ENCODE measurements at places on chromosomes 6 and 20.

DNA sequence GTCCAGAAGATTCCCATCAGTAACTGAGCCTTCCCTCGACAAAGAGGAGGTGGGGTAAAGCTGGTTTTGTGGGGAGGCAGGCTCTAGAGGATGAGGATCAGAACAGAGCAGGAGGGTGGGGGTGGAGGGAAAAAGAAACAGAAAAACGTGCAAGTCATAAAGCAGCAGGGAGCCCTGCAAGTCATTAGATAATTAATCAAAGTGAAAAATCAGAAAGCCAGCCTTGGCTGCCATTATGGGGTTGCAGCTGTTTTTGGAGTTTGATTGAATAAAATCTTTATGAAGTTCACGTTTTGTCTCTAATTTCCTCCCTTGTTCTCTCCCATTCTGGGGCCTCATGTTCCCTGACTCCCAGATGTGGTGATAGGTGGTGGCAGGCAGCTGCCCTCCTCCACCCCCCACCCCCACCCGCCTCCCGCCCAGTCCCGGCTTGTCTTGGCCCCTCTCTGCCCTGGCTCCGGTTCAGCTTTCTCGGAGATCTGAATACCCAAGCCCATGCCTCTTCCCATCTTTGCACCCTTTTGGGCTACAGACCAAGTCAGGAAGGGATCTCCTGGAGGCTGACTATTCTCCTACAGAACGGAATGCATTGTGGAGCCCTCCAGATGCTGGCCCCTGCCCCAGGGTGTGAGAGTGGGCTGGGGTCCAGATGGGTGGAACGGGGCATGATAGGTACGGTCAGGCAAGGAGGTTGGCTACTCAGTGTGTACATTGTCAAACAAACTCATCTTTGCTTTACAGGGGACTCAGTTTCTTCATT, 141.8 kb downstream of the CDC5L start:
- no peak for DNase-seq

DNA sequence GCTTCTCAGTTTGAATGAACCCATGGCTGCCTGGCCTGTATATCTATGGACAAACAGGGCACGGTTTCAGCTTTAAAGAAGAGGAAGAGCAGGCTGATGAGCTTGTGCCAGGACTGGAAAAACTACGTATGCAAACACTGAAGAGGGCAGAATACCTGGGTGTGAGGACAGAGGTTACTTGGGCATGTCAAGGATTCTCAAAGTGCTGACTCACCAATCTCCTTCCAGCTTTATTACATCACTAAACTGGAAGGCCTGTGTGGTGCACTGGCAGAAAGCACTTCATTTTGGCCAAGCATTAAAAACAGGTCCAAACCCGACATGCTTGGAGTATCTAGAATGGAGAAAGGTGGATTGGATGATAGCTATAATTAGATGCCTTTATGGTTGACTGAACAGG, 95.2 kb downstream of the GMPR start:
- no peak for DNase-seq

DNA sequence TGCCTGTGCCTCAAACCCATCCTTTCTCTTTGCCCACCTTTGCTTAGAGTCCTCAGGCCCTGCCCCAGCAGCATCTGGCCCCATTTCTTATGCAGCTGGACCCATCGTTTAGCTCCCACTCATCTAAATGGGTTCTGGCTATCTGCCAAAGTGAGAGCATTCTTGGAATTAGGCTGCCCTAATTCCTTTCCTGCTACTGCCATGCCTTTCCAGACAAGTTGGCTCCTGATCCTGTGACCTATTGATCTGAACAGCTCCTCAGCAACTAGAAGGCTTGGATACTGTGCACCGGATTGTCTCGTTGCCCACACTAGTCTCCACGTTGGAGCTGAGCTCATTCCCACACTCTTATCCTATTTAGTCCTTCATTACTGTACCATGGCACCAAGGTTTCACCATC, 22.9 kb downstream of the DZANK1 start:
- no peak for DNase-seq

DNA sequence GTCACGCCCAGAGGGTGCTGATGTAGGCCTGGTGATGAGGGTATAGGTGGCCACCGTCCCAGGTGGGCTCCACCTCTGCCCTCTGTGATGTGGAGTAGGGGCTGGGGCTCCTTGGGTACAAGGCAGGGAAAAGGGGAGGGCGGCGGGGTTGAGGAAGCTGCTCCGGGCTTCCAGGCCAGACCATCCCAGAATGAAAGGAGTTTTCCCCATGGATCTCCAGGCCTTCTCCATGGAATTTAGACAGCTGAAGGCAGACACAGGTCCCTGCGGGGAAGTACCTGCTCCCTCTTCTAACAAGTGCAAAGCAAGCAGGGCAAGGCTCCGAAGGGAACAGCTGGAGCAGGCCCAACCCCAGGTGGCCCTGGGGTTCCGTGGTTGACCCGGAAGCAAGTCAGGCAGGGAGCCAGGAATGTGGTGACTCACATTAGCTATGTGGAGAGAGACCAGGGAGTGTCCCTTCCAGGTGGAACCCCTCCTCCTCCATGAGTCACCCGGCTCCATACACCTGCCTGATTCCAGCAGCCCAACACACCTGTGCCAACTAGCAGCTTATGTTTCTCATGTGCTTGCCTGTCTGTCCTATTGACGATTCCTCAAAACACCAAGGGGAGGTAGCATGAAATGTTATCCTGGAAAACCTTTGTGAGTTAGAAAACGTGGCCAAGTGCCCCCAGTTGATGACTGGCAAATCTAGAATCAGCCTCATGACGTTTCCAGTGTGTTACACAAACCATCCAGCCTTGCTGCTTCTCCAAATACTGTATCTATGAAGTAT, 59.7 kb upstream of the SNX9 start:
- peak; percentile 34 for DNase-seq

DNA sequence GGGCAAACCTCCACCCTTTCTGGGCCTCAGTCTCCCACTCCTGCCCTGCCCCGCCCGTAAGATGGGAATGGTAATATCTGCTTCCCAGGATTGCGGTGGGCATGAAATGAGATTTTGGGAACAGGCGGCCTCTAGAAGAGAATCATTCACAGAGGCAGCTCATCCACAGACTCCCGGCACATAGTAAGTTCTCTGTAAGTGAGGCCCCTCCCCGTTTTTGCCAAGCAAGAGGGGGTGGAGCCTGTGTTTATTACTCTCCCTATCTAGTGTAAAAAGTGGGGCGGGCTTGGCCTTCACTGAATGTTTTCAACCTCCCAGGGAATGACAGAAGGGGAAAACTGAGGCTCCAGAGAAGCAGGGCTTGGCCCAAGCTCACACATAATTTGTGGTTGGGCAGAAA, 20.0 kb downstream of the SUN5 start:
- DNase-seq, result no peak

DNA sequence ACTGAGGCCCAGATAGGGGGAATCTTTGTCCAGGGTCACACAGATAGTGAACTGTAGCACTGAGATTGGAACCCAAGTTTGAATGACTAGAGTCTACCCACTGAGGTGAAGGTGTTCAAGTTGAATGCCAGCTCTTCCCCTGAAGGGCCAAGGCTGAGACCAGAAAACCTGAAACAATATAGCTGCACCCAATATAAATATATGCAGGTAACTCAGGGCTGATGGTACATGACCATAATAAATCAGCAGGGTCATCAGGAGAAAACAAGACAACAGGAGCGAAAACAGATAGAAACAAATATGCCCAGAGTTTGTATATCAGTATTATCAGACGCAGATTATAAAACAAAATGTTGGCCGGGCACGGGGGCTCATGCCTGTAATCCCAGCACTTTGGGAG, 4.0 kb upstream of the RBCK1 start:
- no peak for DNase-seq

DNA sequence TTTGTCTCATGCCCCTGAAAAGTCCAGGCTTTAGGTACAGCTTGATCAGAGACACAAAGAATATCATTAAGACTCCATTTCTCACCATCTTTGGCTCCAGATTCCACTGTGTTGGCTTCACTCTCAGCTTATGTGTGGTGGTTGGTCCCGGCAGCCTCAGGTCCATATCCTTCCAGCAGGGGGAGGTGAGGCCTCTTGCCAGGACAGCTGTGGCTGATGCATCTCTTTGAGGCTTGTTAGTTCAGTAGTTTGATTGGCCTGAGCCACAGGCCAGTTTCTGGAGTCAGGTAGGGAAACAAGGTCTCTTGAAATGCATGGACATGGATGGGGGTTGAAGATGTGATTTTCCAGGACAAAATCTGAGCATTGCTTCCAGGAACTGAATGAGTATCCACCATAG, 62.4 kb downstream of the JAG1 start:
- DNase-seq, result no peak

GRCh38 chr20:20102716-20103258, 50.5 kb downstream of the CFAP61 start:
- no peak for DNase-seq

DNA sequence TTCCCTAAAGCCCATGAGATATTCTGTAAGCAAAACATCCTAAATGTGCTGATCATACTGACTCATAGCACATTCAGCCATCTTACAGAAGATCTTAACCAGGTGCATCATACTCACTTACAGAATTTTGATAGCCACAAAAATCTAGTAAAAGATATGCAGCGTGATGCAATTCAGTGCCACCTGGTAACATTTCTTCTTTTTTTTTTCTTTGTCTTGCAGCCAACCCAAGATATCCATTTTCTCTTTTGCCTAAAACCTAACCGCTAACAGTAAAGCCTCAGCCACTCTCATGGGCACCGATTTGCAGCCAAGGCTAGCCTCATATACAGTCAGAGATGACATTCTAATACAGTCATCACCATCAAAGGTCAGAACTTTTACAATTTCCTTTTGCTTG, 293.3 kb downstream of the HACE1 start:
- DNase-seq, result no peak
